Midbrain (tissue), 1 donor: ENCODE measurements at places on chromosomes 7 and 10.

DNA sequence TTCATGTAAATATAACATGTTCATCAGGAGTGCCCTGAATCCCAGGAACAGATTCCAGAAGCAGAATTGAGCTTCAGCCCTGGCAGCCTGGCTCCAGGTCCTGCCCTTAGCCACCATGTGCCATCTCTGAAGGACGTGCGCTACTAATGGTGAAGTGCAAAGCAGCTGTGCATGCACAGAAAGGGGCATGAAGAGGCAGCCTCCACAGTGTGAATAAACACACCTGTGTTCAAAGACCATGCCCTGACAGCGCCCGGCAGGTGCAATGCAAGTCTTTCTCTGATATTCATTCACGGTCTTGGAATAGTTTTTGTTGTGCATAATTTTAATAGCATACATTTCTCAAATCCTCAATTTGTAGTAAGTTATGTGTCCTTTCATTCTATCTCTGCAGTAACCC is 250.4 kb upstream of the TCERG1L start:
- no peak for DNase-seq

DNA sequence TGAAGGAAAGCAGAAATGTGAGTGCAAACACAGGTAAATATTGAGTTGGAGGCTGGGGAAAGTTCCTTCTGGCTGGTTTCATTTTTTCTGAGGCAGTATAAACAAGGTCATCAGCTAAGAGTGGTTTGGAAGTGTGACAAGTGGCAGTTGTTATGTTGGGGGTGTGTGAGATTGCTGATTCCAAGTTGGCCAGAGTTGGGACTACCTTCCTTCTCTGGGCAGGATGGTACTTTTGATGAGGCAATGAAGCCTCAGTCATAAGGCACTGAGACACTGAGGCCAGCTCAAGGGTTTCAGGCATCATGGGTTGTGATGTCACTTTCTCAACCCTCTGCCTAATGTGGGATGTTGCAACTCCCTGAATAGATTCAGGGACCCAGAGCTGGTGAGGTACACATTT is 8.2 kb upstream of the PTTG1IP2 start:
- no peak for DNase-seq

- DNase-seq, result no peak
Measured at GRCh38 chr10:102517553-102517952, 13.8 kb downstream of the SUFU start.

- no peak for DNase-seq
Measured at GRCh38 chr7:81031996-81032395, 113.1 kb upstream of the SEMA3C start.

- DNase-seq, result no peak
Measured at GRCh38 chr10:84158550-84158949, 15.1 kb upstream of the GPR15LG start.

DNA sequence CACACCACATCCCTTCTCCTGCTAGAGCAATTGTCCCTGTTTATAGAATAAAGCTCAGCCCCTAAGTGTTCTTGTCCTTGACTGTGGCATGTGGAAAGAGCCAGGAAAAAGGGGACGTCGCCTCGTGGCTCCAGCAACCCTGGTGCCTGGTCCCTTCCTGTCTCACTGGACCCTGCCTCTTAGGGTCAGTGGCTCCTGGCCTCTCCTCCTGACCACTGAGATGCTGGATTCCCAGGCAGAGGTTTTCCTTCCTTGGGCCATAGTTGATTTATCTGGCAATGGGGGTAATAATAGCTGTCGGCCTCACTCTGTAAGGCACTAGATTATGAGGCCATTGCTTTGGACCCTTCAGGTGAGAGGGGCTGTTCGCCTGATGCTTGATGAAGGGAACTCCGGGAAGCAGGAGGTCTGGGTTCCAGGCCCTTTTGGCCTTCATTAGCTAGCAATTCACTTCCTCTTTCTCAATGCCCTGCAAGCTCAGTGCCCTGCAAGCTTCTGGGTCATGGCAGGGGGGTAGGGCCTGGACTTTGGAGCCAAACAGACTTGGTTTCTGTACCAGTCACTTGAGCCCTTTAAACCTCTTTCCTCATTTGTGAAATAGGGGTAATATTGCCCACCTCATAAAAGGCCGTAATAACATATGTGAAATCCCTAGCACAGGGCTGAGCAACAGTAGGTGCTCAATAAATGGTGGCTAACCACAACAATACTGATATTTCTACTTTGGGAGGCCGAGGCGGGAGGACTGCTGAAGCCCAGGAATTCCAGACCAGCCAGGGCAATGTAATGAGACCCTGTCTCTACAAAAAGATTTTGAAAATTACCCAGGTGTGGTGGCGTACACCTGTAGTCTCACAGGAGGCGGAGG is 1.1 kb downstream of the ASL start:
- no peak for DNase-seq

DNA sequence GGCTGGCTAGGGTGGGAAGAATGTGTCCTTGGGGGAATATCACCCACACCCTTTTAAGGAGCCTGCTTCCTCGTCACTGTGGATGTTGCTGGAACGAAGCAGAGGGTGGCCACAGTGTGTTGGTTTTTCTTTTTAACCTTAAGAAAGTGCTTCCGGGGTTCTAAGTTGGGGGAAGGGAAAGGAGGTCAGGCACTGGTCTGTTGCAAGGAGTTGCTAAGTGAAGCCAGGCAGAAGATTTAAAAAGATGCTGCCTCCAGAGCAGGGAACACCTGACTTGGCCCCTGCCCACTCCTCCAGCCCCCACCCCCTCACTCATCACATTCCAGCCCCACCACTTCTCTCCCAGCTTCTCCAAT is 213.1 kb downstream of the EMX2 start:
- DNase-seq, result no peak

GRCh38 chr10:94155722-94156271 is 162.1 kb downstream of the PLCE1 start:
- DNase-seq, result no peak

DNA sequence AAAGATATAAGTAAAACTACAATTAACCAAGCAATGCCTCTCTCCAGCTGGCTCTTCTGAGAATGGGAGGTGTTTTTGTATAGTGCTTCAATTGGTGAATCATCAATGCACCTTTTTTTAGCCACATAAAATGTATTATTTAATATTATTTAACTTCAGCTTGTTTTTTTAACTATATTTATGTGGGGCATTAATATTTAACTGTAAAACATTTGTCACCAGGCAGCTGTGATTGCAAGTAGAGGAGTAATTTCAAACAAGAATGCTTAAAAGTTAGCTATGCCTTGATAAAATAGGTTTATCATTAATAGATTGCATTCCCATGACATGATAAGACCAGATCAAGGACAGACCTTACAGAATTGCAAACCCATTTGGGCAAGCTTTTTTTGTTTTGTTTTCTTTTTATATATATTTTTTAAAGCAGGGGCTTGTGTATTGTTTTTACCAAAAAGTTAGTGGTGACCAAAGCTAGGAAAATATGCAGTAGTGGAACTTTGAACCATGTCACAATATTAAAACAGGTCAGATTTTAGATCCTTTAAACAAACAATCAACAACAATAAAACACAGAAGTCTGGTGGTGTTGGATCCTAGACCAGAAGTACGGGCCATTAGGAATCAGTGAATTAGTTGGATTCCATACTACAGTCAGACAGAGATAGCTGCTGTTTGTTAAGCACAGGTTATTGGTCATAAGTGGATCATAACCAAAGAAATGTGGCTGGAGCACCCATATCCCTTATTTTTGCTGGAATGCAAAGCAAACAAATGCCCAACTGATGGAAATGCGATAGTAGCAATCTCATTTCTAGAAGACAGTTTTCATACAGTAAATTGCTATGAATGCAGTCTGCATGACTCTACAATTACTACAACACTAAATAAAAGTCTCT is 2.9 kb downstream of the CAV2 start:
- DNase-seq, result no peak

DNA sequence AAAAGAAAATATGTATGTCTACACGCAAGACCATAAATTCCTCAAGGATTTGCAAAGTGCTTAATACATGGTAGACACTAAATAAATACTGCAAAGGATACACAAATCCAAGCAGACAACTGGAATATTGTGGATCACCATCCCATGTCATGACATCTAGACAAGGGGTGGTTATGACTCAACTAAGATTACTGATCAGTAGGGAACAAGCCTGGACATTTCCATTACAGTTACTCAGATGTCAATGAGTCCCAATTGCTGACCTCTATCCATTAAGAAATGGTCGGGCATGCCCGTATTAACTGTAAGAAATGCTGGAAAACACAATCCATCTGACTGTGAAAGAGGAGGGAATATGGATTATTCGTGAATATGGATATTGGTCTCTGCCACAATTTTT is 27.6 kb upstream of the RUFY2 start:
- no peak for DNase-seq

- DNase-seq, result no peak
Measured at GRCh38 chr7:148543-148931, 43.8 kb upstream of the FAM20C start.

- DNase-seq, result no peak
Measured at GRCh38 chr7:38840736-38841460, 68.1 kb downstream of the VPS41 start.

DNA sequence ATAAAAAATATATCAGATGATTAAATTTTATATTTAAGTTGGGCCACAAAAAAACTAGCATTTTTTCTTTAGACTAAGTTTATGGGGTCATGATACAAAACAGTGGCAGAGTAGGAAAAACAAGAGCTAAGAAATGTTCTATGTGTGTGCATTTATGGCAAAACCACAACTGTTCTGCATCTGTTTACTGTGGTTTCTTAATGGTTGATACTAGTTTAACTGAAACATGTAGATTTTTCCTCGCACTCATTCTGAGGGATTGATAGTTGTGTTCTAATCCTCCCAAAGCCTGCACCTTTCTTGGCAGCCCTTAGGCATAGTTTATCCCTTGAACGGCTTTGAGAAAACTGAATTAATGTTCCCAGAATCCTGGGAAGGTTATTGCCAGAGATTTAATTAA is 66.6 kb upstream of the PHYHIPL start:
- no peak for DNase-seq

GRCh38 chr10:94013331-94013760 is 19.6 kb downstream of the PLCE1 start:
- no peak for DNase-seq

DNA sequence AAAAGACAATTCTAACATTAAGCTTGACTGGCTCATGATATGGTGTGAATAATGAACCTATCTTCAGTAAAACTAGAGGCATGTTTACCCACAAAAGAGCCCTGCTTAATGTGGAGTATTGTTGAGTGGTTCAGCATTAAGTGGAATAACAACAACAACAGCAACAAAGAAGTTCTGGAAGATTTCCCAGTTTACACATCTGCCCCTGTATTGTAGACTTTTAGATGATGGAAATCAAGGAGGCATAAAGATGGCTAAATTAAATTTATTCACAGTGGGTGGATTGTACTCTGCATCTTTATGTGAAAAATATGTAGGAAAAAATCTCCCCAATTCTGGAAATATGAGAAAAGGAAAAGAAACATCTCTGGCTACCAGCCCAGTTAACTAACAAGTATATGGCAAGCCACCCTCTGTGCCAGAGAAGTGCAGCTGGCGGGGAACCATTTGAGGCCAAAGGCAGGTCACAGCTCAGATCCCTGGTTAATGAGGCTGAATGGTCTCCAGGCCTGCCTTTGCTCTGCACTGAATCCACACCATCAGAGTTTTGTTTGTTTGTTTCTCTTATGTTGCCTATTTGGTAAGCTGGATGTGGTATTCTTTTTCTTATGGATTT is 186.0 kb downstream of the SEMA3D start:
- DNase-seq, result no peak

DNA sequence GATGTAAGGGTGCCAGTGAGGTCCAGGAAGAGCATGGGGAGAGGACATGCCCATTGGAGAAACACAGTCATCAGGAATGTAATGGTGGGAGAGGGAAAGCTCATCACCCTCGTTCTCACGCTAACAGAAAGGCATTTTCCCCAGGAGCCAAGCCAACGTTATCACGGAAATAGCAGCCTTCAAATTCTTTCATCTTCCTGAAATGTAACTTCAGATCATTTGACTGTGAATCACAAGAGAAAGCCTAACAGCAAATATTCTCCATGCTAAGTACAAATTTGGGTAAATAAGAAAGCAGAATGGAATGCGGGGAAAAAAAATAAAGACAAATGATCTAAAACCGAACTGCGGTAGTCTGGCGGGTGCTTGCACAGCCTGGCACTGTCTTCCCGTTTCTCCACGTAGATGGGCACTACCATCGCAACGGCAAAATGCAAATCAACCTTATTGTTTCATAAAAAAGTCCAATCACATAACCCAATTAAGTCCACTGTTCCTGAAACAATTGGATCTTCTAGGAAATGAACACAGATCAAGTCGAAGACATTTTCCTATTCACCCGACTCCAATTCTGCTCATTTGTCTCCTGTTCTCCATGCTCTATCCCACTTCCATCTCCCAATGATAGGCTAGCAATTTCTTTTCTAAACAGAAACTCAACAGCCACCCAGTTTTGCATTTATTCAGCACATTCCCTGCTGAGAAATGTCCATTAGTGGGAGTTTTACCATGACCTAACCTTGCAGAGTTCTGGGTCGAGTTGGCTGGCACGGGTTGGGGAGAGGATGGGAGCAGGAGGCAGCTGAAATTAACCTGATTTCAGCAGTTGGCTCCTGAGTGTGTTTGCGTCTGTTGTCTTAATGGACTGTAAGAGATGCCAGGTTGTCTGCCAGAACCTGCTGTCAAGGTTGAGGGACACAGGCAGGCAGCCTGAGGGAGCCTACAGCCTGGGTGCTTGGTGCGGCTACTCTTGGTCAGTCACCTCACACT is 74.6 kb upstream of the FRMD4A start:
- no peak for DNase-seq

- no peak for DNase-seq
Measured at GRCh38 chr10:21160116-21160515, 263.0 kb upstream of the NEBL start.

DNA sequence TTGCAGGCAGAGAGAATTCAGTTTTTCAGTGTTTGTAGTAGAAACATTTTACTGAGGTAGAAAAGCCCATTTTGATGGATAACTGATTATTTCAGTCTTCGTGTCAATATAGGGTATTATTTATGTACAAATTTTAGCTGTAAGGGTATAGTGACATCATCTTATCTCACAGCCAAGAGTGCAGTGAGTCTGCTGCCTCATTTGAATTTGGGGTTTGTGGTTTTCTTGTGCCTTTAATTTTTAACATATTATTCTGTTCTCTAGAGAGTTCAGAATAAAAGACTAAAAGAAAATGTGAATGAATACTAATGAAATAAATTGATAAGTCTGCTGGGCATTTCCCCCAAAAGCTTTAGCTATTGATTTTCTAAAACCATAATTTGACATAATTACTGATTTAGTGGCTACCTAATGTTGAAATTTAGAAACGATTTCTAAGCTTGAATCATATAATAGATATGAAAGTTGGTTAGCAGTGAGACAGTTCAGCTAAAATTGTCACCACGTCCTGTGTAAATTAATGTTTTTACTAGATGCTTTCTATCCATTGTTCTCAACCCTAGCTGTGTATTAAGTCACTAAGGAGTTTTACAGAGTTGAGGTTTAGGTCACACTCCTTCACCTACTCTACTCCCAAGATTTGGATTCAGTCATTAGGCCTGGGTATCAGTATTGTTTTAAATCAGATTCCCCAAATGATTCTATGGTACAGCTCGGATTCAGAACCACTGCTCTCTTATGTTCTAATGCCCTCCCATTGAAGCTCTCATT is 37.3 kb downstream of the ACADSB start:
- no peak for DNase-seq

- no peak for DNase-seq
Measured at GRCh38 chr10:18504161-18504560, 147.2 kb downstream of the NSUN6 start.

GRCh38 chr10:5195727-5196374 is 786 bp upstream of the AKR1C4 start:
- no peak for DNase-seq
